ENCODE measurements at places on chromosomes 7 and 10.

- DNase-seq, result no peak
Observed at GRCh38 chr10:63429281-63429680, 36.5 kb downstream of the JMJD1C start.

DNA sequence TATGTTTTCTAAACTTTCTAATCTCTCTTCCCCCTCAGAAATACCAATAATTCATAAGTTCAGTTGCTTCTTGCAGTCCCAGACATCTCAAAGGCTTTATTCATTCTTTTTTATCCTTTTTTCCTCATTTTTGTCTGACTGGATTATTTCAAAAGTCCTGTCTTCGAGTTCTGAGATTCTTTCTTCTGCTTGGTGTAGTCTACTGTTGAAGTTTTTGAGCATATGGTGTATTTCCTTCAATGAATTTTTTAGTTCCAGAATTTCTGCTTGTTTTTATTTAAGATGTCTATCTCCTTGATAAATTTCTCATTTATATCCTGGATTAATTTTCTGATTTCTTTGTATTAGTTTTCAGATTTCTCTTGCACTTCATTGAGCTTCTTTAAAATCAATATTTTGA is 8.4 kb downstream of the TMEM140 start:
- DNase-seq, result no peak

- DNase-seq, result no peak
Observed at GRCh38 chr10:102069071-102069470, 3.9 kb downstream of the HPS6 start.

GRCh38 chr7:142883571-142884285 is 1.8 kb downstream of the TRPV6 start:
- peak; percentile 19 for DNase-seq

GRCh38 chr7:153061910-153062528 is 302.5 kb downstream of the ACTR3B start:
- DNase-seq, result no peak

DNA sequence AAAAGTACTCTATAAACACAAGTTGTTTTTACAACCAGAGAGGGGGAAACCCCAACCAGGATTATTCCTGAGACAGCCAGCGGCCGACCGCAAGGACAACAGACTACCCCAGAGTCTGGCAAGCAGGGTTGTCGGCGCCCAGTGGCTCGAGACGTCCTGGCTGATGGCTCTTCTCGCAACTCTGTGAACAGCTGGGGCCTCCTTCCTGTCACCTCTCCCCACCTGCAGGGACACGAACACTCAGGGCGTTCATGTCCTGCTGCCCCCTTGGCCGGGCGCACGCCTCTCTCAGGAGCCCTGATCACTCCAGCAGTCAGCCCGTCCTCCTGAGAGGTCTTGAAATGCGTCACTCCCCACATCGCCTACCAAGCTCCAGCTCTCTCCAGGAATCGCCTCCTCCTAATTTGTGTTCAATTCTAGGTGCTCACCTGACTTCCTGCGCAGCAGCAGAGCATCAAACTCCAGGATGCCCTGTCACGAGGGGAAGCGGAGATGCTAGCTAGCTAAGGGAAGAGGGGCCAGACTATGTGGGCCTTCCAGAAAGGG is 66.4 kb upstream of the TNRC18 start:
- no peak for DNase-seq

- DNase-seq, result no peak
Observed at GRCh38 chr10:96672481-96673175, 47.7 kb downstream of the PIK3AP1 start.

DNA sequence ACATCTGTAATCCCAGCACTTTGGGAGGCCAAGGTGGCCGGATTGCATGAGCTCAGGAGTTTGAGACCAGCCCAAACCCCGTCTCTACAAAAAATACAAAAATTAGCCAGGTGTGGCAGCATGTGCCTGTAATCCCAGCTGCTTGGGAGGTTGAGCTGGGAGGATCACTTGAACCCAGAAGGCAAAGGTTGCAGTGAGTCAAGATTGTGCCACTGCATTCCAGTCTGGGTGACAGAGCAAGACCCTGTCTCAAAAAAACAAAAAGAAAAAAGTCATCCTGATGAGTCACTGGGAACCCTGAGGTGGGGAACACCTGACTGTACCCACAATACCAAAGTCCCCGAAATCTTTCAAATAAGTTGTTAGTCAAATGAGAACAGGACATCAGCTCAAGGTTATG is 80.0 kb downstream of the NEBL start:
- DNase-seq, result no peak

DNA sequence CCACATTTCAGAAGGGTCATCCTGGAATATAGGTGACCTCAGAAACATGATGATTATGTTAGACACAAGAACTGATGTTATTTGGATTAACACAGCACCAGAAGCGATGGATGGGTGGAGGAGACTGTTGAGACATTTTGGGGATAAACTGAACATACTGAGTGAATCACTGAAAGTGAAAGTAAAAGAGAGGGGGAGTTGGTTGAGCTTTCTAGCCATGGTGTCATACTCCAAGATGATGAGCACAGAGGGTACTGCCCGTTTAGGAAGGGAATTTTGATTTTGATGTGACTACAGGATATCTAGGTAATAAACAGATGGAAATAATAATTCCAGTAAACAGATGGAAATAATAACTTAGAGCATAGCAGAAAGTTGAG is 248.0 kb upstream of the NPY start:
- no peak for DNase-seq

GRCh38 chr10:84177541-84178141 is 4.0 kb downstream of the GPR15LG start:
- peak; percentile 51 for DNase-seq

- DNase-seq, result no peak
Observed at GRCh38 chr7:150471886-150472285, 21.5 kb downstream of the GIMAP8 start.

DNA sequence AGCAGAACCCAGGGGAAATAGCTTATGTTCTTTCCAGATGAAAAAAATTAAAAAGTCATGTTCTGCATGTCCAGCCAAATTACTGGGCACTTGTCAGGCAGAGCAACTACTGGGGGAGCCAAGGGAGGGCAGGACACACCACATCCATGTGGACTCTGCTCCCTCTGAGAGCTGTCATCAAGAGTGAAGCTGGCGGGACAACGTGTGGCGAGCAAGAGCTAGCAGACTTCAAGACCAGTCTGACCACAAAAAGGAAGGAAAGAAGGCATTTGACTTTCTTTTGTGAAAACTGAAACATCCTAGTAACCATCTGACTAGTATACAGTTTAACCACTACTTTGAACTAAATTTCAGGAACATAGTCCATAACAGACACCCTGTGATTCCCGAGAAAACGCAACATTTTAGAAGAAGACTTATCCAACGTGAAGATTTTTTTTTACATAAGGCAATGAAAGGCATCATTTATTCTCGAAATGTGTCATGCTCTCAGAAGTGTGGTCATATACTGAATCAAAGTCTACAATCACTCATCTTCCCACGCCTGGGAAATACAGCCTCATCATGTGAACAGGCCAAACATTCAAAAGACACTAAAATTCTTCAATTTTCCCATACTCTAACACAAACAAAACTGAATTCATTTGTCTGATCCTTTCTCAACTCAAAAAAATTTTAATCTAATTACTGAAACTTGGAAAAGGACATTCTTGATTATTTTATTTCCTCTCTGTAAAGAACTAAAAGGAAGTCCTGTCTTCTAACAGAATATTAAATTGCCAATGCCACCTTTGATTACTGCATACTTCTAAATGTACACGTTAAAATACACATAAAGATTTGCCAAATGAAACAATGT is 15.5 kb downstream of the CYTH3 start:
- peak; percentile 49 for DNase-seq

DNA sequence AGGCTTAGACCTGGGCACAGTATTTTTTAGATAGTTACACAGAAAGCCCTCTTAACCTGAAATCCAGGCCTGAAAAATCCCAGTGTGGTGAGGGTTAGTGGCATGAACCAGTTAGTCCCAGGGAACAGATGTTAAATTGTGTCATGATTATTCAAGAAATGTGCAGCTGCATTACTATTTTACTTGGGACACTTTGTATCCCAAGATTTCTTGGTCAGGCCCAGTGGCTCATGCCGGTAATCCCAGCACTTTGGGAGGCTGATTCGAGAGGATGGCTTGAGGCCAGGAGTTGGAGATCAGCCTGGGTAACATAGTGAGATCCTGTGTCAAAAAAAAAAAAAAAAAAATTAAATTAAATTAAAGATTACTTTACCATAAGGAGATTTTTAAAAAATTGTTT is 36.0 kb upstream of the OTUD1 start:
- DNase-seq, result no peak

GRCh38 chr7:136130511-136131303 is 153.5 kb upstream of the MTPN start:
- no peak for DNase-seq

GRCh38 chr10:54415483-54415882 is 385.5 kb downstream of the PCDH15 start:
- DNase-seq, result no peak

DNA sequence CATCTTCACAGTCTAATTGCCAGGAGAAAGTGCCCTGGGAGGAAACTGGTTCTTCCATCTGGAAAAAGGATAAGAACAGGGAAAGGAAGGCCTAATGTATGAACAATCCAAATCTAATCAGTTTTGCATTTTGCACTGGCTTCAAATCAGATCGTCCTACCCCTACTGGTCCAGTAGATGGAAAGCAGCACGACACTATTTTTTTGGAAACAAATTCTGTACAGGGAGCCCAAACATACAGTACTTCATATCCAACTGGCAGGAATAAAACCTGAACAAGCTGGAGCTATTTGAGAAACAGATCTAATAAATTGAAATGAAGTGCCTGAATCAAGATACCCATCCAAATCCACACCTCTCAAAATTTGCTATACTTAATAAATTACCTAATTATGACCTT is 36.5 kb downstream of the ETV1 start:
- no peak for DNase-seq

- DNase-seq, result no peak
Observed at GRCh38 chr10:6603142-6604125, 23.4 kb upstream of the PRKCQ start.

DNA sequence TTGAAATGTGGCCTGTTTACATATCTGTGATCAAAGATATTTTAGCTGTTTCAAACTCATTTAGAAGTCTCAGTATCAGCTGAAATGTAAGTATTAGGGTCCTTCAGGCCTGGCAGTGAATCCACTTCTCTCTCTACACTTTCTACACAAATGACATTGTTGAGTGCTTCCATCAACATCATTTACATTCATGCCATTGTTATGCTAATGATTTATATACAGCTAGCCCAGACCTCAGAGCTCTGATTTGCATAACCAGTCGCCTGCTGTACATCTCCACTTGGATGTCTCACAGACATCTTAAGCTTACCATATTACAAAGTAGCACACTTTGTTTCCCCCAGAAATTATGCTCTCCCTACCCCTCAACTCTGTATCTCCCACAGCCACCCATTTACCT is 71.6 kb downstream of the GSDME start:
- no peak for DNase-seq

DNA sequence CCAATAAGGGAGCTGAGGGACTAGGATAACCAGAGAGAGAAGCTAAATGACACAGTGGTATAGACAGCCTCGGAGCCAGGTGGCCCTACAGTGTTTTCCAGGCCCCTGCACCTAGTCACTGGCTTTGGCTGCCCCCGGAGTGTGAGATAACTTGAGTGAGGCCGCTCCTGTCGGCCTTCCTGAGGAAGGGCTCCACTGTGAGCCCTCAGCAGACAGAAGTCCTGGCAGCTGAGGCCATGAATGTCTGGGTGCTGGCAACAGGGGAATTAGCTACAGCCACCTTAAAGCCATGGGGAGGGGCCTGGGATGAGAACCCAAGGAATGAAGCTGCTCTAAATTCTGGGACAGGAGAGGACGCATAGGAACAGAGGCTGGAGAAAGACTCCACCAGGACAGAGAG is 4.6 kb upstream of the GDF10 start:
- DNase-seq, result no peak

DNA sequence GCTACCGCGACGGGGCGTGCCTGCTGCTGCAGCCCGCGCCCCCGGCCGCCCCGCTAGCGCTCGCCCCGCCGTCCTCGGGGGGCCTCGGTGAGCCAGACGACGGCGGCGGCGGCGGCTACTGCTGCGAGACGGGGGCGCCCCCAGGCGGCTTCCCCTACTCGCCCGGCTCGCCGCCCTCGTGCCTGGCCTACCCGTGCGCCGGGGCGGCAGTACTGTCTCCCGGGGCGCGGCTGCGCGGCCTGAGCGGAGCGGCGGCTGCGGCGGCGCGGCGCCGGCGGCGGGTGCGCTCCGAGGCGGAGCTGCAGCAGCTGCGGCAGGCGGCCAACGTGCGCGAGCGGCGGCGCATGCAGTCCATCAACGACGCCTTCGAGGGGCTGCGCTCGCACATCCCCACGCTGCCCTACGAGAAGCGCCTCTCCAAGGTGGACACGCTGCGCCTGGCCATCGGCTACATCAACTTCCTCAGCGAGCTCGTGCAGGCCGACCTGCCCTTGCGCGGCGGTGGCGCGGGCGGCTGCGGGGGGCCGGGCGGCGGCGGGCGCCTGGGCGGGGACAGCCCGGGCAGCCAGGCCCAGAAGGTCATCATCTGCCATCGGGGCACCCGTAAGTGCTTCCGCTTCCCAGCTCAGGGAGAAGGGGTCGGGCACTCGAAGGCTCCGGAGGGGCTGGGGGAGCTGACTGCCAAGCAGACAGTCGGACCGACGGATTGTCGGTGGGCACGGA is 761 bp downstream of the PTF1A start:
- no peak for DNase-seq
